ENCODE measurements at places on chromosomes 5 and 9.

- DNase-seq, result no peak
Measured at GRCh38 chr5:116848954-116849581, 274.4 kb upstream of the SEMA6A start.

GRCh38 chr5:43068037-43068436, 27.9 kb upstream of the ANXA2R start:
- no peak for DNase-seq

GRCh38 chr9:98342098-98342819, 86.8 kb upstream of the TBC1D2 start:
- no peak for DNase-seq

DNA sequence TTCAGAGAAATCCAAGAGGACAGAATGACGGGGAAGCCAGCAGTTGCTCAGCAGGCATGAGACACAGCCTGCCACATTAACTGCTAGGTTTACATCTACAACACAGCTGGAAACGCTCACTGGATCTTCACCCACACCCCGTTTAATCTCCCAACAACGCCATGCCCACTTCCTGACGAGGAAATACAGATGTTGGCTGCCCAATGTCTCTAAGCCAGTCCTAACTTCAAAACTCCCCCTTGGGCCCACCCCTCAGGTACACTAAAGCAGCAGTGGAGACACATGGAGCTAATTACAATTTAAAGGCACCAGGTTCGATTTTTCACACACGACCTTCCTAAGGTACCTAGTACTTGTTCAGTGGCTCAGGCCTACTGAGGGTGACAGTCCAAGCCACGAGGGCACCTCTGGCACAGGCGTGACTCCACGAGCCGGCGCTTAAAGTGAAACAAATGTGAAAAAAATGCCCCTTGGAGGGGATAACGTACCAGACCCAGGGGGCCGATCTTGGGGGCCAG, 904 bp downstream of the RPL12 start:
- no peak for DNase-seq

DNA sequence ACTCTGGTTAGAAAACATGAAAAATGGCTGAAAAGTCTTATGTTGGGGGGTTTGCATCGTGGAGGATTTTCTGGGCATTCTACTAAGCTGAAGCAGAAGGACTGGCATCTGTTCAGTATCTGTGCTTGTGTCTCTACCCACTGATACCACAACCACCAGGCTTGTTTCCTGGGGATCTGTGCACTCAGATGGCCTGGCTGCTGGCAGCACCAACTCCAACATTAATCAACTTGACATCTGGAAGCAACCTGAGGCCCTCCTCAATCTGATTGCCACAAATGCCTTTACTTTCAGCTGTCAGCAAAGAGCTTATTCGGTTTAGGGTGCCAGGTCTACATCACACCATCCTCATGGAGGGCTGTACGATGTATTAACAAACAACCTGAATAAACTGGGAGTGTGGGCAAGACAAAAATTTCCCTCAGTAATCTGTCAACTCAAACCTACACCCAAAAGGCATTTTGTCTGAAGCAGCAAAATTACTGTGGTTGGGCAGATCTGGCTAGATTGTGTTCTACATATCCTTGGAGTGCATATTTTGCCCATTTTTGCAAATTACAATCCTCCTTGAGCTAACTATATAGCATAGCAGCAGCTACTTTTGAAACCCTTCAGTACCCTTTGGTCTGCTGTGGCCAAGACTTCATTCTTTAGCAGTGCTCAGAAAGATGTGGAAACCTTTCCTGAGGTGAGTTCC, 74.6 kb downstream of the FOXD1 start:
- DNase-seq, result no peak

DNA sequence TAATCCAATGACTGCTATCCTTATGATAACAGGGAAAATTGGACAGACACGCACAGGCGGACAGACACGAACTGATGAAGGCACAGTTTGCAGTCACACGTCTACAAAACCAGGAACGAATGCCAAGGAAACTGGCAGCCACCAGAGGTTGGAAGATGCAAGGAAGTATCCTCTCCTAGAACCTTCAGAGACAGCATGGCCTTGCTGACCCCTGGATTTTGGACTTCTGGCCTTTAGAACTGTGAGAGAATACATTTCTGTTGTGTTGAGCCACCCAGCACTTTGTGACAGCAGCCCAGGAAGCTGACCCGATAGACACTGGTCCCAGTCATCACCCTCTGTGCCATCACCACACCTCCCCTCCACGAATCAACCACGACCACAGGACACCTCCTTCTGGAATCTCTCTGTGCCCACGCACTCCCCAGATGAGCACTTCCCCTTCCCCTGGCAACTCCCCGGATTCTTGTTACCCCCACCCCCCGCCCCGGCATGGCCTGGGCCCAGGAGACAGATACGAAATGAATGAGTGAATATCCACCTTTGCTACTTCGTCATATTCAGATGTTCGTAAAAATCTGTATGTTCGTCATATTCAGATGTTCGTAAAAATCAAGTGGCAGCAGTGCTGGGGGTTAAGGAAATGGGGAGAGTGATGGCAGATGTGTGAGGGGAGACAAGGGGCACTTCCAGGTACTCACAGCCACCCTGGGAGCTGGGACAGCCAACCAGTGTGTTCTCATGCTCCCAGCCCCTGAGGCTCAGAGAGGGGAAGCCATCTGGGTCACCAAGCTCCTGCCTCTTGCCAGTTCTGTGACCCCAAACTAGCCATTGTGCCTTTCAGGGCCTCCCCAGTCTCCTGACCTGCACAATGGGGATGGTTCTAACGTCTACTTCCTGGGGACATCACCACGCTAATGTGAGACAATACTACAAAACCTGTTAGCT, 18.5 kb downstream of the GBGT1 start:
- DNase-seq, result no peak

GRCh38 chr9:136525841-136526499, 19.9 kb downstream of the NOTCH1 start:
- DNase-seq, result no peak

- DNase-seq, result no peak
Measured at GRCh38 chr9:73104342-73104741, 47.3 kb upstream of the ANXA1 start.

- DNase-seq, result no peak
Measured at GRCh38 chr5:133933169-133933509, 35.3 kb downstream of the C5orf15 start.

DNA sequence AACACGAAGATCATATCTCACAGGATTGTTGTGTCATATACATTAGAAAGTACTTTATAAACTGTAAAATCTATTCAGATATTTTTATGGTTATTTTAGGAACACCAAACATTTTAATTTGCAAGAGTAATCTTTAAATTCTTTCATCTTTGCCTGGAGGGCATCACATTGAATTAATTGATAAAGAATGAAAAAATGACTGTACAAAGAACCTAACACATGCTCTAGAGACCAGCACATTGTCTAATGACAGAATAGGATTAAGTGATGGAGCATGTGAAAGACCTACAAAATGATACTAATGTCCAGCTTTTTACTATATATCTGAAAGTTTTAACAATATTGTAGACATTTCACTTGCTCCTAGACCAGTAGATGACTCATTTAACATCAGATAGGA, 88.0 kb downstream of the ZSWIM6 start:
- DNase-seq, result no peak

- DNase-seq, result no peak
Measured at GRCh38 chr5:10744681-10745080, 16.4 kb downstream of the DAP start.

DNA sequence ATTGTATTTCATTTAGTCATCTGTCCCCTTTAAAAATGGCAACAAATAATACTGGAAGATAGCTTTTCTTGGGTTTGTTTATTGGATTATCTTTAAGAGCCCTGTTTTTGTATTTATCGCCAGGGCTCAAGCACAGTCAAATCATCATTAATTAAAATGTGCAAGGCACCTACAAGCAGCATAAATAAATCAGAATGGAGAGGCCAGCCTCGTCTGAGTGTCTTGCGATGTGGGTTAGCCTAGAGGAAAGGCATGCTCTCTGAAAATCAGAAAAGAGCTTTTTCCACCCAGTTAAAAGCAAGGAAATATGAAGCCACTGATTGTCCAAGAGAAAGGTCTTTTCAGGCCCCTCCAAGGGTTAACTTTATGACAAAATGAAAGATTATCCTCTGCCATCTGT, 31.8 kb downstream of the ZFAND5 start:
- DNase-seq, result no peak

- DNase-seq, result no peak
Measured at GRCh38 chr9:128454991-128455390, 815 bp upstream of the ODF2 start.

- no peak for DNase-seq
Measured at GRCh38 chr5:141363952-141364660, at the start of gene PCDHGA5. Gene PCDHGA5, plus strand, starts transcription at chr5:141364162. Its CDS starts 169 bp downstream, at chr5:141364331.

DNA sequence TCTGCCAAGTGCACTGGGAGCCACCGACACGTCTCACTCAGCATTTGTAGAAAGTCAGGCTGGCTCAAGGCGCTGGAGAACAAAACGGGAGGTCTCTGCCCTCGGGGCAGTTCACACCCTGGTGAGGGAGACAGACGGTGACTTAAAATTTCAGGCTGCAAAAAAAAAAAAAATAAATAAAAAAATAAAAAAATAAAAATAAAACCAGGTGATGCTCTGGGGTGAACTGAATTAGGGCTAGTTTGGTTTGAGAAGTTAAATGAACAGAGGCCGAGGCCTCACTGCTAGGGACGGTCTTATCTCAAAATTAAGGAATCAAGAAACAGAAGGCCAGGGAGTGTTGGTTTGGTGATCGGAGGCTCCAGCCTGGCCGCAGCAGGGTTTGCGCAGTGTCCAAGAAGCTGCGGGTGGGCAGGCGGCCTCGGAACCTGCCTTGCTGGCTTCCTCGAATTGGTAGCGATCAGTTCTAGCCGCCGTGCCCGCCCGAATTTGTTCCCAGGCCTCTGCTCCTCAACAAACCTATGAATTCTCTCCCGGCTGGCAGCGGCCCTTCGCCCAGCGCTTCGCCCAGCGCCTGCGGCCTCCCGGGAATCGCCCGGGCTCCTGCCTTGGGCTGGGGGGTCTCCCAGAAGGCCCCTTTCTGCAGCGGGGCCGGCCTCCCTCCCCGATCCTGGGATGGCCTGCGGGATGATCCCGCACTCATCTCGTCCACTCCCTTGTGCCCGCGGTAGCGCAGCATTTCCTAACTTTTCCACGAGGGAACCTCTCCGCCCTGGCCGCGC, 1.5 kb downstream of the NKX2-5 start:
- no peak for DNase-seq

GRCh38 chr5:83925321-83925954, 204.8 kb upstream of the HAPLN1 start:
- DNase-seq, result no peak

DNA sequence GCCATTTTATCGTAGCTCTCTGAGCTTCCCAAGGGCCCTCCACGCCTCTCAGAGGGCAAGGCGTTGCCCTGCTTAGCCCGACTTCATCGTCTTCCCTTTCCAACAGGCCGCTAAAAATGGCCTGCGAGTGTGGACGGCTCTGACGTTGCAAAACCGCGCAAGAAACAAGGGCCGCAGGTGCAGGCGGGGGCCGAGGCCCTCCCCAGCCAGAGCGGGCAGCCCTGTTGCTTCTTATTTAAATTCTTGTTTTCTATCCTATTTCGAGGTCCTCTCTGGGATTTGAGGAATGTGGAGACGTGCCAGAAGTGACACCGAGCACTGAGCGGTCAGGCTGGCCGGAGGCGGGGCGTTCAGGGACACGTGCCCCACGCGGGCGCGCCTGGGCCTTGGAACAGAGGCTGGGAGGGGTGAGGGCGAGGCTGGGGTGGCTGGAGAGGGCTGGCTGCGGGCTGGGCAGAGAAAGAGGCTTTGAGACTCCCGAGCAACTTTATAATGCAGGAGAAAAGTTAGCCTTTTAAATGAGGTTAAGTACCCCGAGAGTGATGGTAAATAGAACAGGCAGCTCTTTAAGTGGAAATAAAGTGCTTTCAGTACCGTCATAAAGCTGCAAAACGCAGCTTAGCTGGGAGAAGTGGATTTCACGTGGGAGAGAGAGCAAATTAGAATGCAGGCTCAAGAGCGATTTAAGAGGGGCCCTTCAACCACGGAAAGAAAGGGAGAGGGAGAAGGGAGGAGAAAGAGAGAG, 243.6 kb downstream of the AUH start:
- no peak for DNase-seq

DNA sequence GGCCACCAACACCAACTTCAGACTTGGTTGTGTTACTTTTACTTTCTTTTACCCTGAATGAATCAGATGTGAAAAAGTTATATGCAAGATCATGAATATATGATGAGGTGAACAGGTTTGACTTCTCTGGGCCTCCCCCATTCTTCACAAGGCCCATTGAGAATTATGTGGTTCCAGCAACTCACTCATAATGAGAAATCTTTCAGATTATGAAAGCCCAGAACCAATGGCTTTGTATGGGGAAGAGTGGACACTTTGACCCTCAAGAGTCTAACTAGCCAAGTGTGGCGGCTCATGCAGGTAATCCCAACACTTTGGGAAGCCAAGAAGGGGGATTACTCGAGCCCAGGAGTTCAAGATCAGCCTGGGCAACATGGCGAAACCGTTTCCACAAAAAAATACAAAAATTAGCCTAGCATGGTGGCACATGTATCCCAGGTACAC, 16.1 kb upstream of the LNPEP start:
- no peak for DNase-seq

DNA sequence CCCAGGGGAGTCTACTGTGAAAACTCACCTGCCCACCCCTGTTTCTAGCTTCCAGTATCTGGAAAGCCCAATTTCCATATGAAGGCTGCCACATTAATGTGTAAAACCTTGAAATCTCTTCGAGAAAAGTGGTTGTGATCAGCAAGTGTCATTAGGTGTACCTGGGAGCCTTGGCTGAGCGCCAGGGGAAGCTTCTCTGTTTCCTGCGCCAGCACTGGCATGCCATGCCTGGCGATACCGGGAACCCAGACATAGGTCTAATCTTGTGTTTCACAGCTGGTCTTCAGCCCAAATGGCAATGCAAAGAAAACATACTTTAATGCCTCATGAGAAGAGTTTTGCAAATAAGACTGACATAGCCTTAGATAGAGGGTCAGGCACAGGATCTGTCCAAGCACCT, 101.6 kb downstream of the TENT4A start:
- DNase-seq, result no peak

DNA sequence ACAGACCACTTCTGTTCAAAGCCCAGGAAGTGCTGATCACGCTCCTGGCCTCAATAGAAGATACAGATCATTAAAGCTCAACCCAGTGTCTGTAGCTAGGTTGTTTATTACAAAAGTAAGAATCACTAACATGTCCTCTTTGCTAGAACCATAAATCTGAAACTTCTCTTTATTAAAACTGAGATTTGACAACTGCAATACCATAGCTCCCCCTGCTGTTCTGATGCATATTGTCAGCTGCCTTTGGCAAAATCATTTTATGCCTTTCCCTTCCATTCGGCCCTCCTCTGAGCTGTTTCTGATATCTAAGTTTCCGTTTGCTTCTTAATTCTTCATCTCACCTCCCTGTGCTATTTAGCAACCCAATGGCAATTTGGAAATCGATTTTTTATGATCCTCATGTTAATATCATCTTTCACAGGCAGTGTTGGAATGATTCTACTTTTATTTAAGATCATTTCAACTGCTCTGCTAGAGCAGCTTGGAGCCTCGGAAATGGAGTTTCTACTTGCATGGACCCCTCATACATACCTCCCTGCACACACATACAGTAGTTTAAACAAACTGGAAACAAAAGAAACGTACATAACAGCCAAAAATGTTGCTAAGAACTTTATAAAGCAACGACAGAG, 998.8 kb downstream of the MAT2B start:
- no peak for DNase-seq

- DNase-seq, result no peak
Measured at GRCh38 chr9:81132796-81133195, 556.6 kb downstream of the TLE1 start.
